ENCODE measurements at places on chromosomes 6 and 20. TPM values are rescaled to one million over a fixed set of nuclear protein-coding genes. Genes with fewer than 3 reads are reported as not detected.

LST1 gene
- 6.0 TPM for total RNA-seq

SLC17A1 gene
- not detected for total RNA-seq

RAET1E gene
- total RNA-seq = not detected

GRCh38 chr6:107495971-107496370, 6.1 kb downstream of the SOBP start:
- no peak for DNase-seq

DNA sequence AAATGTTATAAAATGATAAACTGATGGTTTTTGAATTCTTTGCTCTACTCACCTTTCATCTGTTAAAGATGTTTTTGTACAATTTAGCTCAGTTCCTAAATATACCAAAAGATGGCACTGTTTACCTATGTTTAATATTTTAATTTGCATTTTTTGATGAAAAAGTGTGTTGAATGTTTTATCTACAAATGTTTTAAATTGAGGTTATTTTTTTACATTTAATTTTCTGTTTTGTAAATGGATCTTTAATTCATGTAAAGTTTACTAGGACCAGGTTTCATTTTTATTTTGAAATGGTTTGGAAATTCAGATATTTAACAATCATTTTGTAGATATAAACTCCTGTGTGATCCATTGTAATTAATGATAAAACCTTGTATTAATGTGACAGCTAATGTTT, 30.0 kb downstream of the CDKAL1 start:
- DNase-seq = no peak

DNA sequence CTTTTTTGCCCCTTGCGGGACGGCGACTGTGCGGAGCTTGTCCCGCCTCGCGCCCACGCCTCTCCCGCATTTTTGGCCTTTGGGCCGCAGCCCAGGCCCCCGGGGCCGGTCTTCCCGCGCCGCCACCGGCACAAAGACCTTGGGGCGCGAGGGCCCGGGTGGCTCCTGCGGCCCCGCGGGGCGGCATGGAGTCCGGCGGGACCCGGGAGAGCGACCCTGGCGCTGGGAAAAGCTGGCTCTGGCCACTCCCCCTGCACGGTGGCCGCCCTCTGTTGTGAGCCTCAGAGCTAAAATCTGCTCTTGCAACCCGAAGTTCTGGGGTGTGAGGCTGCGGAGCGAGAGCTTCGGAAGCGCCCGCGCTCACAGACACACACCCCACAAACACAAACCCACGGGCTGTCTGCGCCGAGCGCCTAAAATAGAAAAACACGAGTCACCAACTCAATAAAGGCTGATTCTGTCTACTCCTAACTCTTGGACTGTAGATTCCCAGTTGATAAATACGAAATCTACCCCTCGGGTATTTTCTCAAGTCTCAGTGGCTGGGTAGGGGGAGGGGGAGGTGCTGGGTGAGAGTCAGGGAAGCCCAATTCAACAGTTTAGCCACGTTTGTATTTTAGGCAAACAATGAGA, 496 bp upstream of the BEND3 start:
- no peak for DNase-seq

- no peak for DNase-seq
Measured at GRCh38 chr6:122184401-122184827, 215.0 kb upstream of the HSF2 start.

DNA sequence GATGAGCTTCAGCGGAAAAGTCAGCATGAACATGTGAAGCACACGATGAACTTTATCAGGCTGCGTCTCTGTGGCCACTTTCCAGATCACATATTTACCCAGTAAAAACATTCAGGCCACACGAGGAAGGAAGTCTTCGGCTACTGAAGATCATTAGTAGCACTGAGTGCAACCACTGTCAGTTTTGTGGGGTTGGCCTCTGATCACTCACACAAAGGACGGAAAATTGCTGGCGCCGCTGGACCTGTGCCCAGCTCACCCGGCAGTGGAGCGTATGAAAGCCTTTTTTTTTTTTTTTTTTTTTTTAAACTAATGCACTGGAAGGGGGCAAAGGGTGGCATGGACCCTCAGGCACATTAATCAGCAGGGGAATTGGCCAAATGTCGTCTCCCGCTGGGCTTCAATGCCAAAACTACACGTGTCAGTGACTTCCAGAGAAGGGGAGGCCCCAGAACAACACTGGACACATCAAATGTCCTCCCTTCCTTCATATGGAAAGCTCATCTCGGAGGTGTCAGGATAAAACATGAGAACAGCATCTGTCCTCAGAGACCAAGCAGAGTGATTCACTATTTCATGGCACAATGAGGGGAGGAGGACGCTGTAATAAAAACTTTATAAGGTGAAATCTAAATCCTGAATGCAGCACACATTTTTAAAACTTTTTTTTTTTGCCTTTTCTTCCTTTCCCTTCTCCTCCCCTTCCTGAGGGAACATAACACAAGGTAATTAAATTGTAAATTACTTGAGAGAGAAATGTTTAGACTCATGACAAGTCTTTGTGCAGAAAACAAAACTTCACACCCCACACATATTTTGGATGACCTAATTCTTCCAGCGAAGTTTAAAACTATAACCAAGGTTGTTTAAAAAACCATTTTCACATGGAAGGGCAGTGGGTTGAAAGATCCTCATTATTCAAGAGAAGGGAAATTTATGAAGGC, 223.4 kb downstream of the FOXC1 start:
- DNase-seq = peak; percentile 60
